ENCODE measurements at places on chromosomes 2 and 18.

- DNase-seq: no peak
Measured at GRCh38 chr2:16429431-16430145, 236.0 kb downstream of the CYRIA start.

DNA sequence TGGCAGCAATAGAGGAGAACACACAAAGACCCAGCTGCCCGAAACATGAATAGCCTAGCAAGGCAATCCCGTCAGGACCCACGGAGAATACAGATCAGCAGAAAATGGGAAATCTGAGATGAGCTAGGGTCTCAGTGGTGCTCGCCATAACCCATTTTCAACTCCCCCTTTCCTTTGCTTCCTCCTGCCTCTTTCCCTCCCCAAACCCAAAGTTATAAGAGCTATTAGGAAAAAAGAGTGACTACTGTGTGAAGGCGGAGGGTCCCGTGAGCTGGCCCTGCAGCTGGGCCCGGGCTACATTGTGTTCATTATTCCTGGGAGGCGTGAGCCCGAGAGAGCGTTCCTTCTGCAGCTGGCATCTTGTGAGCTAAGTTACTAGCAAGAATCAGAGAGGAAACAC lies 118.4 kb downstream of the PID1 start:
- no peak for DNase-seq

DNA sequence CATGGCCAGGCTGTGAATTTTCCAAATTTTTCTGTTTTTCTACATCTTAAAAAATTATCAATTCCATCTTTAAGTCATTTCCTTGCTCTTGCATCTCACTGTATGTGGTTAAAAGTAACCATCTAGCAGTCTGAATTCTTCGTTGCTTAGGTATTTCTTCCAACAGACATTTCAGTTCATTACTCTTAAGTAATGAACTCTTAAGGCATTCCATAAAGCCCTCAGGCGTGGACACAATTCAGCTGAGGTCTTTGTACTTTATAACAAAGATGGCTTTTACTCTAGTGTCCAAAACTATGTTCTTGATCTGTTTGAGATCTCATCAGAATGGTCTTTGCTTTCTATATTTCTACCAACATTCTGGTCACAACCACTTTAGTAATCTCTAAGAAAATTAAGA lies 253.9 kb upstream of the GCFC2 start:
- no peak for DNase-seq

GRCh38 chr2:157875641-157876065 lies 477 bp downstream of the ACVR1 start:
- peak; percentile 59 for DNase-seq

DNA sequence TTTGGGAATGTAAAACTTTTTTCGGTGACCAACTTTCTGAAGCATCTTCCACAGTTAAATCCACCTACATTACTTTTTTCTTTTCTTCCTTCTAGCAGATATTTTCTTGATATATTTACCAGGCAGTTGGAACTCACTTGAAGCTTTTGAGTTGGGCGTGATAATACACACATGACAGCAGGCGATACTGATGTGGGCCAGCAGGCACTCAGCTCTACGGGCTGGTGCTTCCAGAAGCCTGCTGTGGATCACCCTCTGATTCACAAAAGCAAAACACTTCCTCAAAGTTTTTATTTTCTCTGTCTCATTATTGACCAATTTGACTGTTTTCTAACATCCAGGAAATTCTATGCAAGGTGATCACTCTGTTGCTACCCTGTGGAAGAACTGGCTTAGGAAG lies 22.9 kb downstream of the GRHL1 start:
- DNase-seq: no peak

DNA sequence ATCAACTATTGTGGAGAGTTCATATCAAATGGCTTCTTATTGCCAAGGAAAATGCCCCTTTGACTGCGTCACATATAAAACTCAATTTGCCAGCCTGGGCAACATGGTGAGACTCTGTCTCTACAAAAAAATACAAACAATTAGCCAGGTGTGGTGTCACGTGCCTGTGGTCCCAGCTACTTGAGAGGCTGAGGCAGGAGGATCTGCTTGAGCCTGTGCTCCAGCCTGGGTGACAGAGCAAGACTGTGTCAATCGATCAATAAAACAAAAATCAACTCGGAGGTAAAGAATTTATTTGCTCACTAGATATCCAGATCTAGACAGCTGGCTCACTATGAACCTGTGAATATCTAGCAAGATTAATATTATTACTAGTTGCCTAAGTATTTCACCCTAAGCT lies 1.7 kb upstream of the ZCCHC2 start:
- DNase-seq: no peak

- DNase-seq: no peak
Measured at GRCh38 chr2:31284107-31284506, 50.2 kb downstream of the EHD3 start.

DNA sequence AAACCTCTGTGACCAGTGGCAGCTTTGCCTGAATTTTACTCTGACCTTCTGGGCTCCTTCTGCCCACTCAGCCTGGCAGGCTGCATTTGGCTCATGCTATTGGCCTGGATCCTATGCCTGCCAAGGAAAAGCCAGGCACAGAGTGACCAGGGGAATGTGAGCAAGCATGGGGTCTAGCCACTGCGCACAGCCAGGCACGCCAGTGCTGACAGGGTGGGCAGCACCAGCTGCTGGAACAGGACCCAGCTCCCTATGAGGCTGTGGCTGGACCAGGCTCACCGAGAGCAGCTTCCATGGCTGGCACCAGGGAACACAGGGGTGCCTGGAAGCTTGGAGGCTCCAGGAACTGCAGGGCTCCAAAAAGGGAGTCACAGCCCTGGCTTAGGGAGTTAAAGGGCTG lies 311.5 kb upstream of the SYT4 start:
- no peak for DNase-seq

DNA sequence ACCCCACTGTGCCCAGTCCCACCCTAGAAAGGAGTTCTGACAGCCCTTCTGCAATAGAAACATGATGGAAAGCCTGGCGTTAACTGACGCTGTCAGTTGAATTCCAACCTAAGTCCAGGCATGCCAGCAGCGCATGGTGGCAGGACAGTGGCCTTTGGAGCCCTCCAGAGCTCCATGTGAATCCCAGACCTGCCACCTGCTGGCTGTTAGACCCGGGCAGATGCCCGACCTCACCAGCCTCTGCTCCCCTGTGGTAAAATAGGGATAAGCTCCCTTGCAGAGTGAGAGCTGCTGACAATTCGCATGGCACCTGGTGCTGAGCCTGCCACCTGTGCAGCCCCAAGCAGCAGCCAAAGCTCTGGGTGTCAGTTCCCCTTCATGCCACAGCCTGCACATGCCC lies 138.6 kb downstream of the LOXHD1 start:
- DNase-seq: no peak

DNA sequence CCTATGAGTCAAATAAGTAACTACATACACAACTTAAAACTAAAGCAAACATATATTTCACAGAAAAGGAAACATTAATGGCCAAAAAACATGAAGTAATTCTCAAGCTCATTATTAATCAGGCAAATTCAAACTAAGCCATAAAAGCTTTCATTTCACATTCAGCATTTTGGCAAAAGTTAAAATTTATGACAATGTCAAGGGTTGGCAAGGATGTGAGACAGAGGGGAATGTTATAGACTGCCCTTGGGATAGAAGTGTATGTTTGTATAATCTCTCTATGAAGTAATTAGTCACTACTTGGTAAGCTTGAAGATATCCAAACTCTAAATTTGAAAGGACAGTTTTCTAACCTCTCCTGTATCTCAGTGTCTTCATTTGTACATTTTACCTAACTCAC lies 539.4 kb downstream of the RIT2 start:
- DNase-seq: no peak

DNA sequence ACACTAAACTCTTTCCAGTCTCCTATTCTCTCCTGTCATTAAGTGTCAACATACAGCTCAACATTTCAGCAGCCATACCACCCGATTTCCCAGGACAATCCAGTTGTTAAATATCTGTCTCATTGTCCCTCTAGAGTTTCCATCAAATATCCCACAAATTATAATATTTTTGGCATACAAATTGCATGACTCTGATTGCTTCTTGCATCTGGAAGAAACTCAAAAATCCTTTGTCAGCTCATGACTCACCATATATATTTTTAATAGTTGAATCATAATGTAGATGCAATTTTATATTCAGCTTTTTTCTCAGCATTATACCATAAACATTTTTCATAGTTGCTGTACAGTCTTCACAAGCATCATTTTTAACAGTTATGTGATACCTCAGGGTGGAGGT lies 7.2 kb downstream of the SLC30A3 start:
- no peak for DNase-seq

GRCh38 chr2:74834792-74835755 lies 1.1 kb downstream of the HK2 start:
- peak; percentile 65 for DNase-seq

DNA sequence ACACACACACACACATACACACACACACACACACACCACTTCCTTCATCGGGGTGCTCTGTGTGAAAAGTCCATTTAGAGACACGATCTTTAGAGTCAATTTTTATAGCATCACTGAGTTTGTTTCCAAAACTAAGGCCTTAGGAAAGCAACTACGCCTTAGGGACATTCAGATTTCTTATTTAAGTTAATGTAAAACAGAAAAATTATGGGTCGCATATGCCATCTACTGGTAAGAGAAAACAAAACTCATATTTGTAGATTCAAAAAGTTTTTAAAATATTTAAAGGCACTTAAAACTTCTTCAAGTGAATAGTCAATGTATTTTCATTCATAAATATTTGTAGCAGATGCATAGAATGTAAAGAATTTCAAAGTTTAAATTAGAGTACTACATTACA lies 166.2 kb downstream of the ATAD2B start:
- DNase-seq: no peak

DNA sequence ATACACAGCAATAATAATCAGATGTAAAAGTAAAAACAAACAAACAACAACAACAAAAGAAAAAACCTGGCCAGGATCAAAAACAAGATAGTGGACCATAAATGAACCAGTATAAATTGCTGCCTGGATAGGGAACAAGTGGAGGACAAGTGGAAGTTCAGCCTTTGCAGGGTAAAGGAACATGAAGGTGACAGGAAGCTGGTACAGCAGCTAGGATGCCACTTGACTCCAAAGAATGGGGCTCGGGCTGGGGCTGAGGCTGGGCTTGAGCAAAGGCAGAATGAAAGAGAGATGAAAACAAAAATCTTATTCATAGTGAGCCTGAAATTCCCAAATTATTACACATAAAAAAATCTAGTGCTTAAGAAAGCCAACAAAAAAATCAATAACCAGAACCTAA lies 146.5 kb downstream of the CDH2 start:
- DNase-seq: no peak

DNA sequence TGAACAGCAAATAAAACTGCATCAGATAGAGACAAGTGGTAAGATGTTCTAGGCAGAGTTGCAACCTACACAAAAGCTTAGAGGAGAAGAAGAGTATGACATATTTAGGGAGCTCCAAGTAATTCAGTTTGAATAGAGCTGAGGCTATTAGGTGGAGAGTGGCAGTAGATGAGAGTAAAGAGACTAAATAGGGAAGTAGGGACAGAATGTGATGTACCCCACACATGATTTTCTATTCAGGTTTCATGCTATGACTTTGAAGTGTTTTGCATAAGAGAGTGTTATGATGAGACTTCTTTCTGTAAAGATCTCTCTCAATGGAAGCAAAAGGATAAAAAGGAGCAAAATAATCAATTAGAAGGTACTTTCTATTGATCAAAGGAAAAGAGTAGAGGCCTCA lies 206.8 kb upstream of the ERBB4 start:
- DNase-seq: no peak

- no peak for DNase-seq
Measured at GRCh38 chr18:45237343-45238098, 377.8 kb upstream of the SLC14A2 start.

GRCh38 chr2:31523871-31524492 lies 56.8 kb downstream of the SRD5A2 start:
- DNase-seq: peak; percentile 64

- peak; percentile 50 for DNase-seq
Measured at GRCh38 chr2:174778085-174778981, 14.1 kb upstream of the CHRNA1 start.

- no peak for DNase-seq
Measured at GRCh38 chr18:32301361-32301760, 111.5 kb downstream of the MEP1B start.

- no peak for DNase-seq
Measured at GRCh38 chr18:45749918-45750689, 26.1 kb downstream of the SLC14A1 start.

DNA sequence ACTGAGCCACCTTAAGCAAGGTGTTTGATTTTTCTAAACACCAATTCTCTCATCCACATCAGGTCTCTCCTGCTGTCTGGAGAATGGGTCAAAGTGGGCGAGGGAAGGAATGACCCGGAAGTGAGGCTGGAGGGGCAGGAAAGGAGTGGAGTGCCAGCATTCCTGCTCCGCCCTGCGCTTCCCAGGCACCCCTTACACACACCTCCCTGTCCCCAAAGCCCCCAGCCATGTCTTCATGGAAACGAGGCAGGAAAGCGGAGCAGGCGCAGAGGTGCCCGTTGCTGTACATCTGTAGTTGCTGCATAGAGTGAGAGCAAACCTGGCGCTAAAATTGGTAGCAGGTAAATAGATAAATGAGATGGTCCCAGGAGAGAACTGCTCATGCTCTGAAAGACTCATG lies 27.2 kb upstream of the NT5DC4 start:
- DNase-seq: no peak

DNA sequence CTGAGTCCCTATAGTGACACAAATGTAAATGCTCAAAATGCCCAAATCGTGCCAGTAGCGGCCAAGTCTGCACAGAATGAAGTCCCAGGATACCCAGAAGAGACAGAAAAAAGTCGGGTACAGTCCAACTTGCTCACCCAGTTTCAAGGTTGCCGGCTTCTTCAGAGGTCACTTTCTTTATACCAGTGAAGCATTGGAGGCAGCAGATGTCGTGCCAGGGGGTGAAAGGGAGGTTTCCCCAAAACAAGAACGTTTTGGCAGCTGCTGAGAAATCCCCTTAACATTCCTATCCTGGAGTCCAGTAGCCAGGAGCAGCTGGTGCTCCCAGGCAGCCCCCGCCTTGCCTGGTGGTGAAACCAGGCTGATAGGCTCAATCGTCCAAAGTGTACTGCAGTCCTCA lies 58.1 kb upstream of the MCFD2 start:
- DNase-seq: no peak

GRCh38 chr2:23947350-23947749 lies 7.1 kb downstream of the UBXN2A start:
- DNase-seq: no peak

GRCh38 chr2:70089983-70090525 lies 2.8 kb downstream of the PCBP1 start:
- no peak for DNase-seq

DNA sequence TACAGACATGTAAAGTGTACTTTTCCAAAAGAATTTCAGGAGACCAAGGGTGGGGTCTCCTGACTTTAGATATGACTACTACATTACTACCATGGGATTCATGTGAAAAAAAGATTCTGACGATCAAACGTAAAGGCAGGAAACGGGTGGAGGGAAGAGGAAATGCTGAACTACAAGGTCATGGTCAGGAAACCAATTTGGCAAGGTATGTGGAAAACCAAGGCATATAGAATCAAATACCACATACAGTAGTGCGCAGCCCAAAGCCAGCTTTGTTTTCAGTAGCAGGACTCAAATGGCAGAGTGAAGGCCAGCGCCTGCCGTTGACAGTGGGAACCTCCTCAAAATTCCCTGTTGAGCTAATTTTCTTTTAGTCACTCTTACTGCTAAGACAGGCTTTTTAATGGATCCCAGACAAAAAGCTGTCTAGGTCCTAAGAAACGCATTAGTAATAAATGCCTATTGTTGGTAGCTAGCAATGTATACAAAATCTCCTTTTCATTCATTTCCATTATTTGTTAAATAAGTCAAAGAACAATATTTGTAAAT lies 57.6 kb upstream of the SERTAD2 start:
- peak; percentile 31 for DNase-seq

- DNase-seq: no peak
Measured at GRCh38 chr18:12842459-12843380, 41.3 kb downstream of the PTPN2 start.
